Hematopoietic multipotent progenitor cell treated with erythropoietin and hydrocortisone succinate and interleukin-3 and kit ligand, for 6 days (in vitro differentiated cells): ENCODE measurements at places on chromosomes 7 and 10.
A peak's percentile ranks its signal among the peaks of the same experiment; 100 is the strongest.

GRCh38 chr10:76315240-76315639 is 883.8 kb downstream of the LRMDA start:
- no peak for DNase-seq

GRCh38 chr7:76411626-76412025 is 2.1 kb upstream of the SSC4D start:
- no peak for DNase-seq

DNA sequence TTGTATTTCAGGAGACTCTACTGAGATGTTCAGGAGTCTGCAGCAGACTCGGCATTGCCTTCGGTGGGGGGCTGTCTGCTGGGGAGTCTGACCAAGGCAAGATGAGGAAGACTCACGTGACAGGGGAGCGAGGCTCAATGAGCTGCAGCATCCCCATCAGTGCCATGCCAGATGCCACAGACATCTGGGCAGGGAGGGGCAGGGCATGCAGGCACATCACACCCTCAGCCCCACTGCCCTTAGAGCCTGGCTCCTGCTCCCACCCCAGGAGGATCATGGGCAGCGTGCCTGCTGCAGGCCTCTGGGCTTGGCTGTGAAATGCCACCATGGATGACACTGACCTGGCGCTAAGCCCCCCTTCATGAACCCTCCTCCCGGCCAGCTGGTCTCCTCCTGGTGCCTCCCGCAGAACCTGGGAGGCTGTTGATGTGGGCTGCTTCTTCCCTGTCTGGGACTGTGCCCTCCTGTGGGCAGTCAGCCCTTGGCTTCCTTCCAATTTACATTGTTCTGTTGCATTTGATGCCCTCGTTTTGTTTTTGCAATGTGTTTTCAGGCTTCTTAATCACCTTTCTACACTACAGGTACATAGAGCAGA is 235.0 kb downstream of the PAXIP1 start:
- no peak for DNase-seq

DNA sequence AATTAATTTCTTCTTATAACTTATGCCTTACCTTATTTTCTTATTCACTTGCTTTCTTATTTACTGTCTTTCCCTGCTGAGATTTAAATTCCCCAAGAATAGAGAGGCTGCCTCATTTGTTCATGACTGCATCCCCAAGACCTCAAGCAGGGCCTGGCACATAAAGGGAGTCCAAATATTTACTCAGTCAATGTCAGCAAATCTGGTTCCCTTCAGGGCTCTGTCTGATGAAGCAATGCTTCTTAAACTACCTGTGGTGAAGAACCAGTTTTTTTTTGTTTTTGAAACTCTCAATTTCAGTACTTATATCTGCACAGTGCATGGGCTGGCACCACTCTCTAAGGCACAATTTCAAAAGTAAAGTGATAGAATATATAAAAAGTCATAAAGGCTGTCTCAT is 4.7 kb downstream of the ZNF239 start:
- DNase-seq: no peak

DNA sequence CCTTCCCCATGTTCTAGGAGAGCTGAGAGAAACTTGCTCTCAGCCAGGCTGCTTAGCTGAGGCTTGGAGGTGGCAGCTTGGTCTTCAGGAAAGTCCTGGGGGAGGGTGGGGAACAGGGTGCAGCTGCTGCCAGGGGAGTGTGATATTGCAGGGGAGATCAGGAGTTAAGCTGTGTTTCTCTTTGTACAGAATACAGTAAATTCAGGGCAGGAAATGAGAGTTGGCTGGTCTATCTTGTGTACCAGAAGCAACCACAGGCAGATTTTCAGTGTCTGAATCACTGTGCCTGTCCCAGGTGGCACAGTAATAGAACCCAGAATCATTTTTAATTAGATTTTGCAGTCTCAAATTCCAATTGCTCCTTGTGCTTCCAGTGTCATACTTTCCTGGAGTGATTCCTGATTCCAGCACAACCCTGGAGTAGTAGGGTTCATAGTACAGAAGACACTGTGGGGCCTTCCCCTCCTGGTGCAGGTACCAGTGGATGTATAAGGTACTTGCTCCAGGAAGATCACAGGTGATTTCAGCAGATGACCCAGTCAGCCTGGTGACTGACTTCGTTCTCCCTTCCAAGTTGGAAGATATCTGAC is 94.0 kb upstream of the TARP start:
- peak; percentile 43 for DNase-seq

DNA sequence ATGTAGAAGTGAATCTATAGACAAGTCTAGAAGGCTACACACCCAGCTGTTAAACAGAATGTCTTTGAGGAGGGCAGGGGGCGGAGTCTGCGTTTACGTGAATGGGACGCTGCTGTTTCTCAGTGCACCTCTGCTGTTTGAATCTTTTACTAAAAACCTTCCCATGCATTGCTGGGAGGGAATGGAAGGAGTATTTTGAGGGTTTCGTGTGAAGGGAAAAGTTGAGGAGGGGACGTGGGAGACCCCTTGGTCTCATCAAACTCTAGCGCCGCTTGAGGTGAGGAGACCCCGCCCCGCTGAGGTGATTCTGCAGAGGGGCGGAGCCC is 492 bp upstream of the VCL start:
- DNase-seq: peak; percentile 92
